Astrocyte of the cerebellum (primary cell): ENCODE measurements at places on chromosomes 13 and 19.
A peak's percentile ranks its signal among the peaks of the same experiment; 100 is the strongest.

DNA sequence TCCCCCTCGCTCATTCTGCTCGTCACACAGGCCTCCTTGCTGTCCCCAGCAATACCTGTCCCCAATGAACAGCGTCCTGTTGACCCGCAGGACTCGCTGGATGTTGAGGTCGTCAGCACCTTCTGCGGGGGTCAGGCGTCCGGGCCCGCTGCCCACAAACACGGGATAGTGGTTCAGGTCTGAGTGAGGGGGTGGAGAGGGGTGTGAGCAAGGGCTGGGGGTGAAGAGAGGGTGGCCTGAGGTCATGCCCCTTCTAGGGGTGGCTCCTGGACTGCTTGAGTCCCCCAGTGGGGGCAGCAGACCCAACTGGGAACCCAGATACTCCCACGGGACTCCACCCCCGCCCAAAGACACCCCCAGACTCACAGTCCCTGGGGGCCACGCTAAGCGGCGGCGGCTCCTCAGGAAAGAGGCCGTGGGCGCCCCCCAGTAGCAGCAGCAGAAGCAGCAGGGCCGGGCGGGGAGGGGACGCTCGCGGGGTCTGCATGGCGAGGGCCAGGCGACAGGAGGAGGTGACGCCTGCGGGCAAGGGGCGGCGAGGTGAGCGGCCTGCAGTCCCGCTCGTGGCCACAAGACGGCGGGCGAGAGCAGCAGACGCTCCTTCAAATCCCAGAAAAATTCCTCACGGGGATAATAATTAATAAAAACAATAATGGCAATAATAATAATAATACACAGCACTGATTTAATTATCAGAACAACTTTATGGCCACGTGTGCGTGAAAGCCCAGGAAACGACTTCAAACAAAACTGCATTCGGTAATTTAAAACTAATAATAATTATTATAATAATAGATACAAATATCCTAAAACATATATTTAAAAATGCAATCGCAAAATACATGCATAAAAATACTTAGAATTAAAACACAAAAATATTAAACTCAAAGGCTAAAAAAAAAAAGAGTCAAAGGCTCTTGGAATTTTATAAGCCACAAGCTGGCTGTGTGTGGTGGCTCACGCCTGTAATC lies 1.2 kb downstream of the SEMA6B start:
- no peak for DNase-seq

DNA sequence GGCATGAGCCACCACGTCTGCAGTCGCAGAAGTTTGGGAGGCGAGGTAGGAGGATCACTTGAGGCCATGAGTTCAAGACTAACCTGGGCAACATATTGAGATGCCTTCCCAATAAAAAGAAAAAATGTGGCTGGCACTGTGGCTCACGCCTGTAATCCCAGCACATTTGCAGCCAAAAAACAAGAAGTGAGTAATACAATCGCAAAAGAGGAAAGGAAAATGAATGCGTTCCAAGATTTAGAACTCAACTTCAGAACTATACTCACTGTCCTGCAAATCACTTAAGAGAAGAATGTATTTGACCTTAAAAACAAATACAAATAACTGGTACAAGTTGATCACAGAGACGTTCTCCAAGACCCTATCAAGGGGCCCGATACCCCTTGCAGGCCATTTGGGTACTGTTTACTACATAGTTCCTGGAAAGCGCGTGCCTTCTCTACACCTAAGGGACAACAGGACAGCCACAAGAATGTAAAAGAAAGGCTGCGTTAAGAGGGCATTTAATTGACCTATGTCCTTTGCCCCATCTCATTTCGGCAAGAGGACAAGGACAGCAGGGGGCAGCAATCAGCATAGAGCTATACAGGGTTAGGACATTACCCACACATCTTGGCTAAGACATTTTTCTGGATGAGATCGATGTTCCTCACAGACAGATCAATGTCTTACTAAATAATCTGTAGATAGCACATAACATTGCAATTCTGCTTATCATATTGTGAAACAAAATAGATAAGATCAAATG lies 41.3 kb downstream of the FLT3 start:
- no peak for DNase-seq

- no peak for DNase-seq
Observed at GRCh38 chr19:50394017-50394416, 9.9 kb downstream of the POLD1 start.

- DNase-seq = no peak
Observed at GRCh38 chr13:75752826-75753225, 116.7 kb downstream of the LMO7 start.

- DNase-seq = no peak
Observed at GRCh38 chr19:16612636-16613035, 15.4 kb downstream of the MED26 start.

GRCh38 chr13:71156550-71156949 lies 710.5 kb downstream of the DACH1 start:
- no peak for DNase-seq

- no peak for DNase-seq
Observed at GRCh38 chr19:34229721-34230120, 24.6 kb upstream of the GARRE1 start.

- DNase-seq = peak; percentile 35
Observed at GRCh38 chr19:18251587-18252369, 22.5 kb downstream of the IQCN start.
